ENCODE measurements at places on chromosomes 16 and 17.

DNA sequence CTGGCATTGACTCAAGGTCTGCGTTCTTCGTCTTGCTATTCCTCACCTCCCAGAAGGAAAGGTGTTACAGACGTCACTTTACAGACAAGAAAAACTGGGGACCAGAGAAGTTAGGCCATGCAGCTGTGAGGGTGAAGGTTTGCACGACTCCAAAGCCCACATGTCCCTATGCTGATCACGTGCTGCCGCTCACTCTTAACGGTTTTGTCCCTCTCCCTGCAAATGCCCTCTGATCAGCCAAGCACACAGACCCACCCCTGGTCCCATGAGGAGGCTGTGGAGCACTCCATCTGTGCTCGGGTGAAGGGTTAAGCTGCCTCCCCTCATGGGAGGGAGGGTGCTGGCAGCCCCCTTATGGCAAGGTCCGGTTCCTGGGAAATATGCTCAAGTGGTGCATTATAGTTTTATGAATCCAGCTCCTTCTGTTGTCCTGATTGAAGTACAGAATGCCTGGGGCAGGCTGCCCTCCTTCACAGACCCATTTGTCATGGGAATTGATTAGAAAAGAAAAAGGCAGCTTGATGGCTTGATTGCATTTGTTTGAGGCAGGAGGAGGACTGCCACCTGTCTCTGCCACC is 18.8 kb downstream of the CCDC182 start:
- no peaks in the 10 kb centered on the region for H3K36me3 ChIP-seq
- H3K27ac ChIP-seq = no peak overlapping the region
- no peak for DNase-seq
- H3K4me3 ChIP-seq = no peak overlapping the region

DNA sequence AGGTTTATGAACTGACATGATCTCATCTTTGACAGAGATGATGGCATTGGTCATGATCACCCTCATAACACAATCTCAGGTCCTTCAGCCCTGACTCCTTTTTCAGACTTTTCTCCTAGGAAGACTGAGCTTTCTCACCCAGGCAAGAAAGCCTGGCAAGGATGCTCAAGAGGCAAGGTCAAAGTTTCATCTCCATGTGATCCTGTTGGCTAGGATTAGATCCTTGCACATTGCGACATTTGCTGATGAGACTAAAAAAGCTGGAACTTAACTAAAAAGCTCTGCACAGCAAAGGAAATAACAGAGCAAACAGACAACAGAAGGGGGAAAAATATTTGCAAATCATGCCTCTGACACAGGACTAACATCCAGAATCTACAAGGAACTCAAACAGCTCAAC is 444.1 kb upstream of the PSMD7 start:
- H3K4me1 ChIP-seq = no peaks in the 10 kb centered on the region
- H3K27ac ChIP-seq = no peak overlapping the region
- H3K36me3 ChIP-seq = no peaks in the 10 kb centered on the region
- DNase-seq = no peak
- H3K27me3 ChIP-seq = no peaks in the 10 kb centered on the region

- H3K4me1 ChIP-seq = peaks cover 7% of the 10 kb centered on the region
- no peak overlapping the region for H3K4me3 ChIP-seq
- H3K36me3 ChIP-seq = peaks cover 62% of the 10 kb centered on the region
- no peak for DNase-seq
- H3K27ac ChIP-seq = no peak overlapping the region
Measured at GRCh38 chr17:21302711-21303425, 18.4 kb downstream of the MAP2K3 start.

- H3K27ac ChIP-seq = no peak overlapping the region
- no peaks in the 10 kb centered on the region for H3K36me3 ChIP-seq
- no peak overlapping the region for H3K4me3 ChIP-seq
- no peaks in the 10 kb centered on the region for H3K27me3 ChIP-seq
- DNase-seq = no peak
- H3K4me1 ChIP-seq = no peaks in the 10 kb centered on the region
Measured at GRCh38 chr17:50037321-50038107, 18.4 kb upstream of the ITGA3 start.

Measured in gastrocnemius medialis (tissue), 4 donors.